GM04503 (cell line): ENCODE measurements at places on chromosomes 16 and 17.

GRCh38 chr17:45828582-45829133 is 16.0 kb upstream of the SPPL2C start:
- DNase-seq: no peak

- DNase-seq: no peak
These were observed 7.8 kb downstream of the ODAD4 start for GRCh38 chr17:41937970-41938954.

DNA sequence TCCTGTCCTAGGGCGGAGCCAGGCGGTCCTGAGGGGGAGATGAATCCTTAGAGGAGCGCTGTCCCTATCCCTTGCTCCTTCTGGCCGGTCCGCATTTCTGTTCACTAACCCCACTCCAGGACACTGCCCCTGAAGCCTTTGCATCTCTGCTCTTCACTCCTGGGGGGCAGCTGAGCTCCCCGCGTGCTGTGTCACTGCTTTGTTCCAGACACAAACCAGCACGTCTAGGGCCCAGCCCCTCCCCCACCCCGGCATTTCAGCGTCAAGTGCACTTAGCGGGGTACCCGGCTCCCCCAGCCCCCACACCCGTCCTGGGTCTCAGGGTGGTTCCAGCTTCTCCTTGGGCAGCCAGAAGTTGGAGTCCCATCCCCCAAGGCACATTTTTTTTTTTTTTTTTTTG is 8.9 kb downstream of the CORO6 start:
- no peak for DNase-seq

DNA sequence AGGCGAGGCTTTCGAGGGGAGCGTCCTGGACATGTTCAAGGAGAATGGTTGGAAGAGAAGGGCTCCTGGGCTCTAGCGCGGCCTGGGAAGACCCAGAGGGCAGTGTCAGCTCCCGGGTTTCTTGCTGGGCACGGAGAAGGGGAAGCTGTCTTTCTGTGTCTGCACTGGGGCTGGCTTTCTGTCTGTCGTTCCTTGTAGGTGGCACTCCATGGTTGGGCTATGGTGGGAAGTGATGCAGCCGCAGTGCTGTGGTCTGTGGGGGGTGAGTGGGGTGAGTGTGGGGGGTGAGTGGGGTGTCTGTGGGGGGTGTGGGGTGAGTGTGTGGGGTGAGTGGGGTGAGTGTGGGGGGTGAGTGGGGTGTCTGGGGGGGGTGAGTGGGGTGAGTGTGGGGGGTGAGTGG is 13.7 kb downstream of the RNF213 start:
- DNase-seq: no peak

- no peak for DNase-seq
These were observed 118.3 kb downstream of the RAB11FIP4 start for GRCh38 chr17:31509805-31510177.

DNA sequence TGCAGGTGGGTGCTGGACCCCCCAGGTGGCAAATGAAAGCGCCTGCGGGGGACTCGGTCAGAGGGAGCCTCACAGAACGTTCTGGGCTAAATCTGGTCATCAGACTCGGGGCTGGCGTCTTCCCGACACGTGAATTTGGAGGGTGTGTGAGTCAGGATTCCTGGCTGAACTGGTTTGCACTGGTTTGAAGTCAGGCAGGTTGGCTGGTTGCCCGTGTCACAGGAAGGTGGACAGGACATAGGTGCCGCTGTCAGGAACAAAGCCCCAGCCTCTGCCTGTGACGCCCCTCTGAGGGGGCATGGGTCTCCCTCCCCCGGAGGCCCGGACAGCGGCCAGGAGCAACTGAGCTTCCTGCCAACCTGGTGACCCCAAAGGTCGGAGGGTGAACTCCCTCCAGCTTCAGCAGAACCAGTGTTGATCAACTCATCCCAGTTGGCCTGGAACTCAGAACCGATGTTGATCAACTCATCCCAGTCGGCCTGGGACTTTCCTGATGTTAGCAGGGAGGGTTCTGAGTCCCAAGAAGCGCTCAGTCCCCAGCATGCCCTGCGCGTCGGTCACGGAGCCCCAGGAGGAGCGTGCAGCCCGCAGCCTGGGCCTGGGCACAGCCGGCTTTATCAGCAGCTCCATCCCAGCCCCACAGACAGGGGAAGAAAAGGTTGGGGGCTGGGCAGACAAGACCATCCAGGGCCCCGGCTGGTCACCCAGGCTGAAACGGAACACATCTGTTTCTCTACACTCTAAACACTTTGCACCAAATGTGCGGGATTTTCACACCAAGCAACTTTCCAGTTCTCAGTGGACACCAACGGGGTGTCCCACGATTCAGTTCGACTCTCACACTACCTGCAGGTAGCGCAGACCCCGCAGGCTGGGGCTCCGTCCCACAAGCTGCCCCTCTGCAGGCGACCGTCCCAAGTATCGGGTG is 14.4 kb upstream of the METRNL start:
- DNase-seq: no peak

DNA sequence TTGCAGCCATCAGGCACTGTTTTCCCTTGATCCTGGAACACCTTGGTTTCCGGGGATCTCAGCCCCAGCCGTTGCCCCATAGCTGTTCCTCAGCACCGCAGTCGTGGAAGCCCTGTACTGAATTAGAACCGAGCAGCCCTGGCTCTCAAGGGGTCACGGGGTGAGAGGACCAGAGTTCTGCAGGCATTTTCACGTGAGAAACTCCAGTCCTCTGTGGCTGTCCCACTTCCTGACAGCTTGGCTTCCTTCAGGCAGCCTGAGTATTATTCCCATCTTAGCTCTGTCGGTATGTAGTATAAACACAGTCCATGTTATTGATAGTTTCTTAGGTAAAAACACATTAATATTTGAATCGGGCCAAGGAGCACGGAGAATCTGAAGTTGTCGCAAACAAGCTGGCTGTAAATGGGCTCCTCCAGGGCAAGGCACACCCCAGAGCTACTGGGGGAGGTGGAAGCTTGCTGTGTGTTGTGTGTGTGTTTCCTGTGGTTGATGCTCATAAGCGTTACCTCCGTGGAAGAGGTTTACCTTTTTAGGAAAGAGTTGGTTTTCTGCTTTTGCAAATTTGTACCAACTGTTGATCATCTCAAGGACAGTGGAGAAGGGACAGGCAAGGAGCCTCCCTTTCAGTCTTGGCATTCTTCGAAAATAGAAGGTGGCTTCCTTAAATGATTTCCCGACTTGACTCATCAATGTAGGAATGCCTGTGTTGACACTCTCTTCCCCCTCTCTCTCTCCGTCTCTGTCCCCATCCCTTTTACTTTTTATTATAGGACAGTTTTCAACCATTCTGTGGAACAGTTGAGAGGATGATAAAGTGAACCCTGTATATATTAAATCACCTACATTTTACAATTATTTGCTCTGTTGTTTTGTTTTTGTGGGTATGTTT is 208.9 kb upstream of the CHMP6 start:
- DNase-seq: no peak

DNA sequence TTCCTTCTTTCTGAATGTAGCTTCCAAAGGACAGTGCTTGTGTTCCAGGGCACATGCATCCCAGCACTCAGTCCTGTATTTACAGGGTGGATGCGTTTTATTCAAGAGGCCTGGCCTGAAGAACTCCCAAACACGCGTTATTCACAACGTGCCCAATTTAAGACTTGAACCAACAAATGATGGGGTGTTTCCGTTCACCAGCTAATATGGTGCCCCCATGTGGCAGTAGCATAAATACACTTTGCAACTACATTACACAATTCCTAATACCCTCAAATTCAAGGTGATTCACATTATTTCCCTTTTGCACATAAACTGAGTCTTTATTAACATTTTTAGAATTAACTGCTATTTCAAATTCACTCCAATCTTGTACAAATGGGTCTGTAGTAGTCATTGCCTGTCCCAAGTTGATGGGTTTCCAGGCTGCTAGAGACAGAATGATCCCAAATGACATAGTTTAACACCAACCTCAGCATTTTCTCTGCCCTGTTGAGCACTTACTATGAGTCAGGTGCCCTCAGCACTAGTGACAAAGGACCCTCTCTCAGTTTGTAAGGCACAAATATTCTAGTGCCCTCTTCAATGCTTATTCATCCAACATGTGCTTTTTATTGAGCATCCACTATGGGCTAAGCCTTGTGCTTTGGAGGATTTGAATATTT is 26.9 kb downstream of the HSD17B2 start:
- no peak for DNase-seq

GRCh38 chr17:8679126-8679525 is 48.6 kb upstream of the MYH10 start:
- no peak for DNase-seq

DNA sequence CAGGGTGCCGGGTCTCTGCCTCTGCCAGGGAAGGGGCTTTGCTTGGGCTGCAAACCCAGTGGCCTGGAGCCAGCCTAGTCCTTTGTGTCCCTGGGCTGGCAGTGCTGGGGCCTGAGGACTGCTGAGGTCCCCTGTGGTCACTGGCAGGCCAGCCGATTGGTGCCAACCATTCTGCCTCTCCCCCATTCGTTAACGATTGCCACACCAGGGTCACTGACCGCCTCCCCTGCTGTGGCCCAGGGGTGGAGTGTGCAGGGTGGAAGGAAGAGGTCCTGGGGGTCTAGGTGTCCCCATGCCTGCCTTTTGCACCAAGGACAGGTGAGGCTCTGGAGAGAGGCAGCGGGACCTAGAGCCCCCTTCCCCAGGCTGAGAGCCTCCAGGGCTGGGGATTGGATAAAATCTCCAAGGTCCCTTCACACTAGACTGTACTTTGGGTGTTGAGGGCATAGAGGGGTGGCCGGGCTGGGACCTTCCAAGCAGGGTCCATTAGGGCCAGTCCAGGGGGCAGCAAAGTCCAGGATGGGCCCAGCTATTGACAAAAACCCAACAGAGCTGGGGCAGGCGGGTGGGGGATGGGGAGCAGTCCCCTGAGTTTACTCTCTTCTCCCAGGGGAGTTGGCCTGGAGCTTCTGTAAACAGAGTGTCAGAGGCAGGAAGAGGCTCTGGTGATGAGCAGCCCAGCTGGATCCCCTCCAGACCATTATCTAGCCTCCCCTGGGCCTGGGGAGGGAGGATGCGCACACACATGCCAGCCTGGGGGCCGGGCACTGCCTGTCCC is 1.1 kb downstream of the VASN start:
- no peak for DNase-seq
